Peyer's patch (tissue), 4 donors: ENCODE measurements at places on chromosomes 12 and 14. TPM values are rescaled to one million over a fixed set of nuclear protein-coding genes. Genes with fewer than 3 reads are reported as not detected.
A peak's percentile ranks its signal among the peaks of the same experiment; 100 is the strongest.

DNA sequence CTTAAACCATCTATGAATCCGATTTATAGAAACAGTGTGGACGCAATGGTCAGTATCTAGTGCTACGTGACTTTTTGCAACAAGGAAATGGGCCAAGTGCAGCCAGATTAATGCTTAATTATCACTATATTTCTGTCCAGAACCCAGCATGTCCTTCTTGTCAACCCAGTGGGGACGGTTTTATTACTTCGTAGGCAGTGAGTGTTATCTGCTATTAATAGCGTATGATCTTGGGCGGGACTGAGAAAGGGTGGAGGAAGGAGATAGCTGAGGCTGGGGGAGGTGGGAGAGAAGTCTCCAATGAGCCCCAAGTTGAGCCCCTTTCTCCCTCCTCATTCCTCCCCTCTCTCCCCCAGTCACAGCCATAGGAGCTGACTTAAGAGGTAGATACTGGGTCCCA is 59.7 kb upstream of the FAM222A start:
- H3K4me1 ChIP-seq: no peaks in the 10 kb centered on the region
- H3K4me3 ChIP-seq: no peak overlapping the region
- no peaks in the 10 kb centered on the region for H3K27me3 ChIP-seq
- DNase-seq: no peak
- no peak overlapping the region for H3K27ac ChIP-seq

GRCh38 chr14:91113829-91114078 is at the start of gene DGLUCY:
DGLUCY (plus strand) TSS chr14:91114073; CDS start chr14:91160295, 46,222 bp downstream.
- DNase-seq: peak; percentile 86
- peaks cover 50% of the 10 kb centered on the region for H3K4me1 ChIP-seq
- peak within 1 kb of the TSS; percentile 83 for H3K27ac ChIP-seq
- peak within 1 kb of the TSS; percentile 61 for H3K4me3 ChIP-seq
- no peaks in the 10 kb centered on the region for H3K27me3 ChIP-seq
- H3K36me3 ChIP-seq: no peaks in the 10 kb centered on the region

GRCh38 chr14:54854181-54854580 is 48.4 kb downstream of the GCH1 start:
- no peak overlapping the region for H3K4me3 ChIP-seq
- H3K27ac ChIP-seq: no peak overlapping the region
- no peaks in the 10 kb centered on the region for H3K36me3 ChIP-seq
- H3K27me3 ChIP-seq: no peaks in the 10 kb centered on the region
- no peak for DNase-seq

GRCh38 chr14:61213920-61214319 is 67.2 kb downstream of the TMEM30B start:
- no peaks in the 10 kb centered on the region for H3K4me1 ChIP-seq
- H3K27me3 ChIP-seq: no peaks in the 10 kb centered on the region
- no peak for DNase-seq
- no peak overlapping the region for H3K4me3 ChIP-seq

DNA sequence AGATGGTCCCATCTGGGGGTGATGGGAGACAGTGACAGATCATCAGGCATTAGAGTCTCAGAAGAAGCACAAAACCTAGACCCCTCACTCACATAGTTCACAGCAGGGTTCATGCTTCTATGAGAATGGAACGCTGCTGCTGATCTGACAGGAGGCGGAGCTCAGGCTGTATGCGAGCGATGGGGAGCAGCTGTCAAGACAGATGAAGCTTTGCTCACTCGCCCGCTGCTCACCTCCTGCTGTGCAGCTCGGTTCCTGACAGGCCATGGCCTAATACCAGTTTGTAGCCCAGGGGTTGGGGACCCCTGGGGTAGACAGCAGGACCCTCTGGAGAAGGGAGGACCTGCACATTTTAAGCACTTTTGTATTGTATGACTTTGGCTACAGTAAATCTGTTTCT is 111.2 kb downstream of the LGMN start:
- H3K27me3 ChIP-seq: no peaks in the 10 kb centered on the region
- H3K4me1 ChIP-seq: peaks cover 6% of the 10 kb centered on the region
- H3K4me3 ChIP-seq: no peak overlapping the region
- H3K27ac ChIP-seq: no peak overlapping the region

DNA sequence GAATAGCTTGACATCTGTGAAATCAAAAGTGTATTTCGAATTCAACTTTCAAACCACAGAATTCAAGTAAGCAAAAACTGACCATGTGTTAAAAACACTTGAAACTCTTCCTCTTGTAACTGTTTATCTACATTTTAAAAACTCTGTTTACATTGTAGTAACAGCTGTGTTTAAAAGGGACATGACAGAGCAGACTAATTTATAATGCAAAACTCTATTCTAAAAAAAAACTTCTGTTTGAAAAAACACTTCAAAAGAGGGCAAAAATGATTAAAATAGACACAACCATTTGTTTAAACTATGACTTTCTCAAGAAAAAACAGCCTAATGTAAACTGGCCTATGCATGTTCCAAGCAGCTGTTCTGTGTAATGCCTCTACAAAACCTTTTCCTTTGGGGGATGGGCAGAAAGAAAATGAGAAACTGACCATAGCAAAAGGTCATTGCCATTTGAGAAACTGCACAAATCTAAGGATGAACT is 149.1 kb upstream of the HMGA2 start:
- no peak overlapping the region for H3K4me3 ChIP-seq
- DNase-seq: no peak
- H3K27me3 ChIP-seq: no peaks in the 10 kb centered on the region
- H3K27ac ChIP-seq: no peak overlapping the region

GRCh38 chr12:57898308-57898970 is 42.9 kb upstream of the ATP23 start:
- H3K36me3 ChIP-seq: no peaks in the 10 kb centered on the region
- DNase-seq: no peak
- H3K4me3 ChIP-seq: no peak overlapping the region
- H3K27me3 ChIP-seq: no peaks in the 10 kb centered on the region
- peak overlapping the region; percentile 77 for H3K27ac ChIP-seq

Gene SMCO2
- total RNA-seq: not detected

DNA sequence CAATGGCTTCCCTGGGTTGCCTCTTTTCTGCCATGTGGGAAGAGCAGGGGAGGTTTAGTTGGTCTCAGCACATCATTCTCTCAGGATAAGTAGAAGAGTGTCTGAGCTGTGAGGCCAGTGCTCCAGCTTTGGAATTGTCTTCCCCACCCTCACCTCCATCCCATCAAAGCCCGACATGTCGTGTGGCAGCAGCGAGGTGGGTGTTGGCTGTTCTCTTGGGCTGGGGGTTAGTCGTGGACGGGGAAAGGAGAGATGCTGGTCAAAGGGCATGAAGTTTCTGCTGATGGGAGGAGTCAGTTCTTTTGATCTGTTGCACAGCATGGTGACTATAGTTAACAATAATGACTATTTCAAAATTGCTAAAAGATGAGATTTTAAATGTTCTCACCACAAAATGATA is 404.2 kb downstream of the TMEM121 start:
- DNase-seq: no peak
- no peak overlapping the region for H3K4me3 ChIP-seq
- H3K4me1 ChIP-seq: no peaks in the 10 kb centered on the region

Gene SLC25A47
- 1.2 TPM for total RNA-seq

DNA sequence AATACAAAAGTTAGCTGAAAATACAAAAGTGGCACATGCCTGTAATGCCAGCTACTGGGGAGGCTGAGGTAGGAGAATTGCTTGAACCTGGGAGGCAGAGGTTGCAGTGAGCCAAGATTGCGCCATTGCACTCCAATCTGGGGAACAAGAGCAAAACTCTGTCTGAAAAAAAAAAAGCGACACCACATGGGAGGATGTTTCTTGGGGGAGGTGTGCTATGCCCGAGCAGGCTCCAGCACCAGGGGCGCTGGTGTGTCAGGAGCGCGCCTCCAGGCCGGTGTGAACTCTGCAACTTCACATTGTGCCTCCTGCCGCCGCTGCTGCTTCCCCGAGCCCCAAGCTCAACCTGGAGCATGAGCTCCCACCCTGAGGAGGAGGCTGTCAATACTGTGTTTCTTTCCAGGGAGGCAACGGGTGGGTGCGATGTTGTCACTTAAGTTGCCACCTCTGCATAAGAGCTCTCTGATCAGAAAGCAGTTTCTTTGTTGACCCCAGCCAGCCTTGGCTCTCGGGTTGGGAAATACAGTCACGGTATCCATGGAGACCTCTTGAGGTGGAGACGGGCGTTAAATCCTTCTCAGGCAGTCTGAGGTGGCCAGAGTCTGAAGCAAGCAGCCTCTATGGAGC is 18.9 kb downstream of the DEGS2 start:
- H3K27me3 ChIP-seq: no peaks in the 10 kb centered on the region
- no peak for DNase-seq
- no peak overlapping the region for H3K4me3 ChIP-seq

GRCh38 chr12:8846305-8846704 is 23.9 kb downstream of the A2ML1 start:
- no peaks in the 10 kb centered on the region for H3K36me3 ChIP-seq
- no peak overlapping the region for H3K4me3 ChIP-seq
- no peak for DNase-seq
- H3K27ac ChIP-seq: no peak overlapping the region
- H3K4me1 ChIP-seq: no peaks in the 10 kb centered on the region
- H3K27me3 ChIP-seq: no peaks in the 10 kb centered on the region

Gene APOF
- not detected for total RNA-seq

DNA sequence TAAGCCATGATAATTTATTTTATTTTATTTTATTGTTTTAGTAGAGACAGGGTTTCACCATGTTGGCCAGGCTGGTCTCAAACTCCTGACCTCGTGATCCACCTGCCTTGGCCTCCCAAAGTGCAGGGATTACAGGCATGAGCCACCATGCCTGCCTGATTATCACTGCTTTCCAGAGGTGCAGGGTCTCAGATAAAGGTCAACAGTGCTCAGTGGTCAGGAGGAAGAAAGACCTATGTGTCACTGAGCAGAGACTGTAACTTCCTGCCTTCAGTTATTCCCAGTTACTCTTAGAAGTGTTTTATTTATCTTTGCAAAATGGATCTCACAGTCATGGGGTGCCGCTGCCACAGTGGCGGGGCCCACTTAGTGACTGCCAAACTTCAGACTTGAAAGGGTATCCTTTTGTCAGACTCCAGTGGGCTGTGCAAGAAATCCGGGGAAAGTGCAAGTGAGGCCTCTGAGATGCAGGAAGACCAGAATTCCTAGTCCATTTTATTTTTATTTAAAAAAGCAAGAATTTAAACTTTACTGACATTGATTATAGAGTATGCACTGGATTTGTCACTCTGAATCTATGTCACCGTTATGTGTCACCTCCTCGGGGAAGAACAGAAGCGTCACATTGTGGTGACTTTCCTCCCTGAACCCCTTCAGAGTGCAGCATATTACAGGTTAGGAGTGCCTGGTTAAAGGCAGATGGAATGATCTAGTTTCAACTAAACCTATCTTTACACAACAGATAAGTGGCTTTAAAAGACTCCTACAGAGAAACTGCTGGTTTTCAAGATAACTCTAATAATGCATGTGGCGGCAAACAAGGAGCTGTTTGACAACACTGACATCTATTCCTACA is 59.1 kb upstream of the BICD1 start:
- H3K4me3 ChIP-seq: no peak overlapping the region
- H3K27me3 ChIP-seq: no peaks in the 10 kb centered on the region
- H3K36me3 ChIP-seq: no peaks in the 10 kb centered on the region
- H3K27ac ChIP-seq: no peak overlapping the region
- H3K4me1 ChIP-seq: no peaks in the 10 kb centered on the region

GRCh38 chr14:26929361-26929760 is 331.5 kb upstream of the NOVA1 start:
- DNase-seq: no peak
- no peaks in the 10 kb centered on the region for H3K4me1 ChIP-seq

DNA sequence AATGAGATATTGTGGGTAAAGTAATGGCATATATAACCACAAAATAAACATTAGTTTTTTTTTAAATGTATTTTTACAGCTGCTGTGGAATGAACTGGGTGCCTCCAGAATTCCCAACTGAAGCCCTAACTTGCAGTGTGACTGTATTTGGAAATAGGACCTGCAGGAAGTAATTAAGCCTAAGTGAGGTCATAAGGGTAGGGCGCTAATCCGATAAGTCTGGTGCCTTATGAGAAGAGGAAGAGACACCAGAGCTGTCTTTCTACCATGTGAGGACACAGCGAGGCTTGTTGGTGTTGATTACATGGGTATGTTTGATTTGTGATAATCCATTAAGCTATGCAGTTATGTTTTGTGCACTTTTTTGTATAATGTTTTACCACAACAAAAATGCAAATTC is 136.8 kb downstream of the TPH2 start:
- H3K27ac ChIP-seq: no peak overlapping the region
- H3K27me3 ChIP-seq: no peaks in the 10 kb centered on the region
- no peaks in the 10 kb centered on the region for H3K4me1 ChIP-seq

Gene FAM186B
- total RNA-seq: 1.0 TPM

DNA sequence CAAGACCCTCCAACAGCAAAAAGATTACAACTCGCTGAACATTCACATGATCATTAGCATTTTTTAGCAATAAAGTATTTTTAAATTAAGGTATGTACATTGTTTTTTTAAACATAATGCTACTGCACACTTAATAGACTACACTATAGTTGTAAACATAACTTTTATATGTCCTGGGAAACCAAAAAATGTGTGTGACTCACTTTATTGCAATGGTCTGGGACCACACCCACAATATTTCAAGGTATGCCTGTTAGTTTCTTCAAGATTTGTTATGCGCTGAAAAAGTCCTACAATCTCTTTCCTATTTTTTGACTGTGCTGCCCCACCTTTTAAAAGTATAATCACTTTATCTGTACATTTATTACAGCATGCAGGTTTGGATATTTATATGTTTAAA is 30.4 kb upstream of the PCNX4 start:
- H3K27ac ChIP-seq: no peak overlapping the region
- no peaks in the 10 kb centered on the region for H3K36me3 ChIP-seq

DNA sequence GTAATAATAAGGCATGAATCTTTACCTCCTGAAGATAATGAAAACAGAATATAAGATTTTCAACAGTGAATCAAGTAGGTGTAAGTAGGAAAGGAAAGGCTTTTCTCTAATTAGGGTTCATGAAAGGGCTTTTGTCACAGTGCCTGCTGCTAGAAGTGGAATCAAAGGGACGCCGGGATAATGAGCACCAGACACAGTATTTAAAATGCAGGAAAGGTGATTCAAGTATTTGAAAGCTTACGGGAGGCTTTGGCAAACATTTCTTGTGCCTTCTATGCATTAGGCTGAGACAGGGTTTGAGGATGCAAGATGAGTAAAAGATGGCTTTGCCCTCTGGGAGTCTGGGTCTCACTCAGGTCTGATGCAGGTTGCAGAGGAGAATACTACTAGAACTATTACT is 70.5 kb upstream of the ANO4 start:
- no peak overlapping the region for H3K4me3 ChIP-seq
- no peak for DNase-seq
- no peaks in the 10 kb centered on the region for H3K4me1 ChIP-seq
- H3K27me3 ChIP-seq: no peaks in the 10 kb centered on the region
- no peak overlapping the region for H3K27ac ChIP-seq
